Glutamatergic neuron (in vitro differentiated cells): ENCODE measurements at places on chromosomes 13 and 19. TPM values are rescaled to one million over a fixed set of nuclear protein-coding genes. Genes with fewer than 3 reads are reported as not detected.

ZC3H13 gene
- total RNA-seq = 72.3 TPM

NCR1 gene
- not detected for total RNA-seq

RDH8 gene
- total RNA-seq = not detected

AMER2 gene
- 1.5 TPM for total RNA-seq

CLEC17A gene
- total RNA-seq = not detected

FIZ1 gene
- 26.0 TPM for total RNA-seq

ZNF763 gene
- 10.3 TPM for total RNA-seq

CCDC70 gene
- total RNA-seq = not detected

ONECUT3 gene
- total RNA-seq = 15.4 TPM

PEAK3 gene
- total RNA-seq = not detected

MISP3 gene
- 2.2 TPM for total RNA-seq

RUBCNL gene
- total RNA-seq = 1.9 TPM

C1QTNF9B gene
- not detected for total RNA-seq

DNA sequence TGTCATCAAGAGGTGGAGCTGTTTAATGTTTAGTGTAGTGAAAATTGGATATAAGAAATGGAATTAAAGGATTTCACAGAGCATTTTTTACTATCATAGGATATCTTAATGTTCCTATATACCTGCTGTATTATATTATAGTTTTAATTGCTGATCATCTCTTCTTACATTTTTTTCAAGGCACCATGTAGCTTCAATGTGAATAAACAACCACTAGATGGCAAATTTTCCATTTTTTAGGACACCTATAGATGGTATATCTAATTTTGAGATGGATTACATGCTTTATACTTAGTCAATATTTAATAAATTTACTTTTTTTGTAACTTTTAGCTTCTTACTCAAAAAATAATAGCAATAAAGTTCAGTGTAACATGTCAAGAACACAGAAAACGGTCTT is 9.0 kb upstream of the ATXN8OS start:
- no peaks in the 10 kb centered on the region for H3K36me3 ChIP-seq
- H3K4me1 ChIP-seq = no peaks in the 10 kb centered on the region
- no peaks in the 10 kb centered on the region for H3K27me3 ChIP-seq
- H3K27ac ChIP-seq = no peak overlapping the region
- DNase-seq = no peak

- no peak overlapping the region for H3K27ac ChIP-seq
- no peaks in the 10 kb centered on the region for H3K27me3 ChIP-seq
- H3K4me1 ChIP-seq = no peaks in the 10 kb centered on the region
- H3K4me3 ChIP-seq = no peak overlapping the region
- H3K36me3 ChIP-seq = peaks cover 15% of the 10 kb centered on the region
- no peak for DNase-seq
Observed at GRCh38 chr13:70884196-70884595, 775.9 kb upstream of the KLHL1 start.

- H3K36me3 ChIP-seq = no peaks in the 10 kb centered on the region
- H3K4me1 ChIP-seq = peaks cover 3% of the 10 kb centered on the region
- no peak overlapping the region for H3K4me3 ChIP-seq
- no peak for DNase-seq
Observed at GRCh38 chr13:75745387-75745786, 109.3 kb downstream of the LMO7 start.

- DNase-seq = no peak
- no peaks in the 10 kb centered on the region for H3K27me3 ChIP-seq
- H3K27ac ChIP-seq = no peak overlapping the region
- H3K4me1 ChIP-seq = no peaks in the 10 kb centered on the region
Observed at GRCh38 chr13:34620862-34621261, 321.2 kb upstream of the NBEA start.

GRCh38 chr13:37074703-37075102 is 15.2 kb upstream of the SUPT20H start:
- peaks cover 2% of the 10 kb centered on the region for H3K27me3 ChIP-seq
- DNase-seq = no peak
- H3K4me1 ChIP-seq = no peaks in the 10 kb centered on the region
- no peaks in the 10 kb centered on the region for H3K36me3 ChIP-seq
- H3K4me3 ChIP-seq = no peak overlapping the region
- H3K27ac ChIP-seq = no peak overlapping the region

DNA sequence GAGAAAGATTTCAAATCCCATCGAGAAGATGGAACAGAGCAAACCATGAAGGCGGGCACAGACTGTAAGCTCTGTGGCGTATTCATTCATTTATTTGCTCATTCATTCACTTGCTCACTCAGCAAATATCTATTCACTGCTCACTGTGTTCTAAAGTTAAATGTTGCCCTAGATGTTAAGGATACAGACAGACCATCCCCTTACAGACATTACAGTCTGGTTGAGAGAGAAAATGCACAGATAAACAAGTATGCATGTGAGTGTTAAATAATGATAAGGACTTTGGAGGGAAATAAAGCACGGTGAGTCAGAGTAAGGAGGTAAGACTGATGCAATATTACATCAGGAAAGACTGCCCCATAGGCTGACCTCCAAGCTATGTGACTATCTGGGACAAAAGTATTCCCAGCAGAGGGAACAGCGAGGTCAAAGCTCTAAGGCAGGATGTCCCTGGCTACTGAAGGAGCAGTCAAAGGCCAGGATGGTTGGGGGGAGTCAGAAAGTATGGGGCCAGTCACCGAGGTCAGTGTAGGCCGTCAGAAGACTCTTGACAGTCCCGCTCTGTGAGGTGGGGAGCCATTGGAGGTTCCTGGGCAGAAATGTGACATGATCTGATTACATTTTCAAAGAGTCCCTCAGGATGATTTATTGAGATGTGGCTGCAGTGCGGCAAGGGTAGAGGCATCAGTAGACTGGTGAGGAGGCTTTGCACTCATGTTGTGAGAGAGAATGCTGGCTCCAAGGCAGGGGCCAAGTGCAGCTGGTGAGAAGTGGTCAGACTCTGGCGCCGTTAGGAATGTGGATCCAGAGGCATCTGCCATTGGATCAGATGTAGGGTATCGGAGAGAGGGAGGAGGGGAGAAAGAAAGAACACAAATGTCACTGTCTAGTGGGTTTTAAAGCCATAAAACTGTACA is 37.9 kb downstream of the MBNL2 start:
- peaks cover 5% of the 10 kb centered on the region for H3K27me3 ChIP-seq
- peaks cover 32% of the 10 kb centered on the region for H3K4me1 ChIP-seq
- H3K4me3 ChIP-seq = peak overlapping the region; percentile 8

DNA sequence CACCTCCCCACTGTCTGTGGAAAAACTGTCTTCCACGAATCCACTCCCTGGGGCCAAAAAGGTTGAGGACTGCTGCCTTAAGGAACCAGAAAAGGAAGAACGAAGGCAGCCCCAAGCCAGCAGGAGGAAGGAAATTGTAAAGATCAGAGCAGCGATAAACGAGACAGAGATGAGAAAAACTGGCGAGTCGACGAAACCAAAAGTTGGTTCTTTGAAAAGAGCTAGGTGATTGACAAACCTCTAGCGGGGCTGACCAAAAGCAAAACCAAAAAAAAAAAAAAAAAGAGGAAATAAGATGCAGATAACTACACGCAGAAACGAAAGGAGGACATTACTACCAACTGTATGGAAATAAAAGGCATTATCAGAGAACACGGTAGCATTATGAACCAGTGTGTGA is 76.9 kb downstream of the GADD45B start:
- H3K27me3 ChIP-seq = peaks cover 11% of the 10 kb centered on the region
- peaks cover 13% of the 10 kb centered on the region for H3K4me1 ChIP-seq
- no peak overlapping the region for H3K4me3 ChIP-seq
- no peak for DNase-seq
- H3K27ac ChIP-seq = no peak overlapping the region

DNA sequence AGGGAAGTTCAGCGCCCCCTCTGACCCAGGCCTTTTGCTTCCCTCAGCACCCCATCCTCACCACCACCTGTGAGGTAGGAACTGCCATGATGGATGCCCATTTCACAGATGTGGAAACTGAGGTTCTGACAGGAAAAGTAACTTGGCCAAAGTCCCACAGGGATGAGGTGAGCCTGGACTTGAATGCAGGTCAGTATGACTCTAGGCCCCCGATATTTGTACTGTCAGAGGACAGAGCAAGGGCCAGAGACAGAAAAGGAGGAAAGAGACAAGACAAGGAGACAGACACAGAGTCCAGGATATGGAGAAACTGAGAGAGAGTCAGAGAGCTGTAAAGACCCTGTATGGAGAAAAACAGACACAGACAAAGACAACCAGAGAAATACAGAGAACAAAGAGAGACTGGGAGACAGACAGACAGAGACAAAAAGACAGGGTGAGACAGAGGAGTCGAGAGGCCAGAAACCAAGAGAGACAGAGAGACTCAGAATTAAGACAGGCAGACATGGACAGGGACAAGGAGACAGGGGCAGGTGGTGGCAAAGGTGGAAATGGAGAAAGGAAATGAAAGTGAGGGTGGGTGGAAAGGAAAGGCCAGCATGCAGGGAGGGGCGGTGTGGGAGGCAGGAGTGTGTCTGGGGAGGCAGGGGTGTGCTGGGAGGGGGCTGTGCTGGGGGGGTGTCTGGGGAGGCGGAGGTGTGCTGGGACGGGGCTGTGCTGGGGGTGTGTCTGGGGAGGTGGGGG is 5.0 kb downstream of the ERFL start:
- no peak overlapping the region for H3K4me3 ChIP-seq
- no peaks in the 10 kb centered on the region for H3K36me3 ChIP-seq
- no peak for DNase-seq
- H3K27ac ChIP-seq = peak overlapping the region; percentile 14

DNA sequence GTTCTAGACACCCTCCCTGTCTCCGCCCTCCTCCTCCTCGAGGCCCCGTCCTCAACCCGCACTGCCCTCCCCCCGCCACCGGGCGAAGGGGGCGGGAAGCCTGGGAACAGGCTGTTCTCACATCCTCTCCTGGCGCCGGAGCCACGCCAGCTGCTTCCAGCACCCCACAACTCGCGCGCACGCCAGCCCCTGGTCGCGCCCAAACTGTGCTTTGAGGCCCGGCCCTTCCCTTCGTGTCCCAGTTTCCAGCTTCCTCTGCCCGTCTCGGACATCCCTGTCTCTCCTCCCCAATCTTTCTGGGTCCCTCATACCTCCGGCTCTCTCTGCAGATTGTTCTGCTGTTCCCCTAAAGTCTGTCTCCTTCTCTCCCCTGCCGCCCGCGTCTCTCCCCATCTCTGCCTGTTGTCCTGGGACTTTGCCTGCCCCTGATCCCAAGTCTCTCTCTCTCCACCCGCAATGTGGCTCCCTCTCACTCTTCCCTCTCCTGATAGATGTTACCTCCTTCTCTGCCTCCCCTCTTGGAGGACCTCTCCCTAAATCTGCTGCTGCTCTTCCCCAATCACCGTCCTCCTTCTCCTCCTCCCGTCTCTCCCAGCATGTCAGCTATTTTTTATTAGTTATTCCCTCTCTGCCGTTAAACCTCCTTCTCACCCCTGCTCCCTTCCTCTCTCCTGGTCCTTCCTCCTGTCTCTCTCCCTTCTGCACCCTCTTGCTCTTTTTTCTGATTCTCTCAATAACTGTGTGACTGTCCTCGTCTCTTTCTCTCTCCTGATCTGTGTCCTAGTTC is 14.2 kb downstream of the DPF1 start:
- H3K27ac ChIP-seq = peak overlapping the region; percentile 64
- H3K4me1 ChIP-seq = peaks cover 11% of the 10 kb centered on the region
- no peaks in the 10 kb centered on the region for H3K36me3 ChIP-seq
- H3K27me3 ChIP-seq = peaks cover 8% of the 10 kb centered on the region
- DNase-seq = peak; percentile 48

- DNase-seq = no peak
- H3K27me3 ChIP-seq = peaks cover 23% of the 10 kb centered on the region
- H3K4me1 ChIP-seq = peaks cover 10% of the 10 kb centered on the region
- no peak overlapping the region for H3K4me3 ChIP-seq
- H3K27ac ChIP-seq = no peak overlapping the region
Observed at GRCh38 chr19:1455002-1455335, 5.0 kb downstream of the APC2 start.

- peaks cover 29% of the 10 kb centered on the region for H3K27me3 ChIP-seq
- H3K27ac ChIP-seq = no peak overlapping the region
- H3K36me3 ChIP-seq = no peaks in the 10 kb centered on the region
- H3K4me1 ChIP-seq = peaks cover 22% of the 10 kb centered on the region
Observed at GRCh38 chr13:50133358-50133953, 118.2 kb downstream of the KCNRG start.

DNA sequence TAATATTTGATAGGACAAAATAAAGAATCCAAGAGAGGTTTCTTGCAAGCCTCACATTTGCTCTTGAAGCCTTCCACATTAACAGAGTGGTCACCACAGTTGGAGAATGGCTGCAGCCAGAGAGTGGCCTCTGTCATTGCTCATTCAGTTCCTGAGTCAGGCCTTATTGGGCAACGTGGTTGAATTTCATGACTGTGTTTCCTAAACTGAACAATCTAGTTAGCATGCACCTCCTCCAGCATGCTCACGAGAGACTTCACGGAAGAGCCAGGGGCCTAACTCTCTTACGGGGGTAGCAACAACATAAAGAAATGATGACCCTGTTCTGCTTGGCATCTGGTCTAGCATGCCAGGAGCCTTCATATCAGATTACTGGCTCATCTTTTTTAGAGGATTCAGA is 9.6 kb upstream of the UBL3 start:
- DNase-seq = no peak
- no peaks in the 10 kb centered on the region for H3K36me3 ChIP-seq
- H3K27ac ChIP-seq = no peak overlapping the region
- peaks cover under 1% of the 10 kb centered on the region for H3K27me3 ChIP-seq
- H3K4me3 ChIP-seq = no peak overlapping the region

GRCh38 chr13:41006306-41006705 is 12.8 kb downstream of the ELF1 start:
- H3K36me3 ChIP-seq = no peaks in the 10 kb centered on the region
- no peak overlapping the region for H3K4me3 ChIP-seq
- H3K4me1 ChIP-seq = no peaks in the 10 kb centered on the region
- H3K27me3 ChIP-seq = no peaks in the 10 kb centered on the region

- peaks cover 2% of the 10 kb centered on the region for H3K27me3 ChIP-seq
- no peak overlapping the region for H3K4me3 ChIP-seq
- DNase-seq = no peak
- H3K27ac ChIP-seq = no peak overlapping the region
- H3K4me1 ChIP-seq = peaks cover 18% of the 10 kb centered on the region
- no peaks in the 10 kb centered on the region for H3K36me3 ChIP-seq
Observed at GRCh38 chr13:94063096-94063495, 416.4 kb downstream of the DCT start.

DNA sequence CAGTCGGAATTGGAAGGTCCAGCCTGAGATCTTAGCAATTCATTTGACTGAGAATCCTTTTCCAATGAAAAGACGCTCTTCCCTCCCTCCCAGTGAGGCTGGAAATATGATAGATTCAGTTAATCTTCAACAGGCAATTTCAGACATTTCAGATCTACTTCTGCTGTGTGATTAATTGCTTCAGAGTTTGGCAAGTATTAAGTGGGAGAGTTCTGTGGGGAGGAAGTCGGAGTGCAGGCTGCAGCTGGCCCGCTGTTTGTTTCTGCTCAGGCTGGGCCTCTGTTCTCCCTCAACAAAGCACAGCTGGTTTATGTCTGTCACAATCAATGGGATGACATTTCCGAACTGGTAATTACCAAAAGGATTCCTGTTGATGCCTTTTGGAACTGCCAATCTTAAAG is 178.2 kb downstream of the NDFIP2 start:
- DNase-seq = no peak
- no peaks in the 10 kb centered on the region for H3K27me3 ChIP-seq
- no peaks in the 10 kb centered on the region for H3K36me3 ChIP-seq

GRCh38 chr13:46641274-46642081 is 88.5 kb downstream of the LRCH1 start:
- DNase-seq = no peak
- H3K36me3 ChIP-seq = peaks cover 4% of the 10 kb centered on the region
- H3K27me3 ChIP-seq = peaks cover 7% of the 10 kb centered on the region
- H3K4me3 ChIP-seq = peak overlapping the region; percentile 2
- peaks cover 61% of the 10 kb centered on the region for H3K4me1 ChIP-seq
- peak overlapping the region; percentile 45 for H3K27ac ChIP-seq

GRCh38 chr13:98385606-98386005 is 191.3 kb downstream of the STK24 start:
- peaks cover 14% of the 10 kb centered on the region for H3K4me1 ChIP-seq
- no peak overlapping the region for H3K27ac ChIP-seq
- no peak for DNase-seq
